ENCODE measurements at places on chromosomes 5 and 9.

DNA sequence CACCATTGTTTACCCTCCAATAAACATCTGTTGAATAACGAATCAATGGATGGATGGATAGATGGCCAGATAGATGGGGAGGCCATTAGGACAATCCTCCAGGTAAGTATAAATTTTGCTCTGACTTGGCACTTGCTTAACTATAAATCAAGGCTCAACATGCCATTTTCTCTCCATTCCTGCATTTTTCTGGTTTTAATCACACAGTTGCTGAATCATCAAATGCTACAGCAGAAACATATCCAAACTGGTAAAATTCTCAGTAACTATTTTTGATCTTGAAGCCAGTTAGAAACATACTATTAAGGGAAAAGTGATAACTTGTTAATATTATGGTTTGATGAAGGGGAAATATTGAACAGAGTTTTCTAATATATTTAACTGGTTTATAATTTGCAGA is 71.5 kb upstream of the MTAP start:
- DNase-seq, result no peak

GRCh38 chr9:4425319-4426045 is 64.8 kb upstream of the SLC1A1 start:
- no peak for DNase-seq

GRCh38 chr5:161183559-161183958 is 331.5 kb upstream of the ATP10B start:
- DNase-seq, result no peak

DNA sequence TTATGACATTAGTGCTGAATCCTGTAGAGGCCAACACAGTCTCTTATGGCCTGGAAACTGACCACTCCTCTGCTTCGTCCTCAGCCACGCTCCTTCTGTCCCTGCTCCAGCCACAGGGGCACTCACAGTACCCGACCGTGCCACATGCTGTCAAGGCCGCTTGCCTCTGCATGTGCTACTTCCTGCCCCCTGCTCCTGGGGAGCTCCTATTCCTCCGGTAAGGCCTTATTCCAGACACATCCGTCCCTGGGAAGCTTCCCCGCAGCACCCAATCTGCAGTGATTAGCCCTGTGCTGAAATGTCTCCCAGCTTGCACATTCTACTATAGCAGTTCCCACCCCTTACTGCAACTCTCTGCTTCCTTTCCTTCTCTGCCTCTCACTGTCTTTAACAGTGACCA is 187.5 kb downstream of the CRB2 start:
- no peak for DNase-seq

GRCh38 chr5:68187268-68188055 is 28.1 kb upstream of the PIK3R1 start:
- no peak for DNase-seq

DNA sequence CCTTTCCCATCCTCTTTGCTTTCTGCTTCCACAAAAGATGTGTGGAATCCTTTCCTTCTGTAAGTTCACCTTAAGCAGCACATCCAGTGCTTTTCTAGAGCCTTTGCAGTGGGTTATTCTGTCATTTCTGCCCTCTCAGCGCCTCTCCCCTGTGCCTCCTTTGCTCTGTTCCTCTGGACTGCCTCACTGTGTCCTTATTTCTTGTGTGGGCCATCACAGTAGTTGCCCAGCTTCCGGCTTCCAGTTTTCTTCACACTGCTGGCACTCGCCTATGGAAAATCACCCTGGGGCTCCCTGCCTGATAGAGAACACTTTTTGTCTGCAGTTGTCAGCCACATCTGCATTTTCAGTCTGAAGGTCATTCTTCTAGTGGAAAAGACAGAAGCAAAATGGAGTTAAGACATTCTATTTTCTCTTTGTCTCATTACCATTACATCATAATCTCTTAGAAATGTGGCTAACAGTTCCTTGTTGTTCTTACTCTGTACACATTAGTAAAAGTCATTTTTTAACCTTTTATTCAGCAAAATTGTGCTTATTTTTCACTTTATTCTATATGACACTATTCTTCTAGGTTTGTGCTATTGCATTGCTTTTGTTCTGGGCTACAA is 64.1 kb upstream of the ZNF608 start:
- DNase-seq, result no peak

GRCh38 chr5:138661991-138662434 is 86.8 kb upstream of the HSPA9 start:
- DNase-seq, result peak; percentile 51

All from COLO829 (cell line).